Activated T-cell treated with anti-CD3 and anti-CD28 coated beads for 4 hours (primary cell): ENCODE measurements at places on chromosomes 11 and 22.
A peak's percentile ranks its signal among the peaks of the same experiment; 100 is the strongest.

GRCh38 chr11:66479394-66480116, 679 bp upstream of the DPP3 start:
- no peak for DNase-seq

GRCh38 chr22:39514373-39514973, 5.9 kb upstream of the ATF4 start:
- DNase-seq = peak; percentile 47

DNA sequence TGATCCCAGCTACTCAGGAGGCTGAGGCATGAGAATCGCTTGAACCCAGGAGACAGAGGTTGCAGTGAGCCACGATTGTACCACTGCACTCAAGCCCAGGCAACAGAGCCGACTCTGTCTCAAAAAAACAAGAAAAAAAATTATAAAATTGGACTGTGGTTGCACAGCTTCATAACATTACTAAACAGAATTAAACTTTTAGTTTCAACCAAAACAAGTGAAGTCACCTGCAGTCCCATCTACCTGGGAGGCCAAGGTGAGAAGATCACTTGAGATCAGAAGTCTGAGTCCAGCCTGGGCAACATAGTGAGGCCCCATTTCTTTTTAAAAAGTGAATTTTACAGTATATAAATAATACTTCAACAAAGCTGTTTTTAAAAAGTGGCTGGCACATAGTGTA, 47.8 kb upstream of the CD5 start:
- DNase-seq = no peak

- no peak for DNase-seq
These were observed 51.0 kb downstream of the CTNND1 start for GRCh38 chr11:57812634-57813033.

DNA sequence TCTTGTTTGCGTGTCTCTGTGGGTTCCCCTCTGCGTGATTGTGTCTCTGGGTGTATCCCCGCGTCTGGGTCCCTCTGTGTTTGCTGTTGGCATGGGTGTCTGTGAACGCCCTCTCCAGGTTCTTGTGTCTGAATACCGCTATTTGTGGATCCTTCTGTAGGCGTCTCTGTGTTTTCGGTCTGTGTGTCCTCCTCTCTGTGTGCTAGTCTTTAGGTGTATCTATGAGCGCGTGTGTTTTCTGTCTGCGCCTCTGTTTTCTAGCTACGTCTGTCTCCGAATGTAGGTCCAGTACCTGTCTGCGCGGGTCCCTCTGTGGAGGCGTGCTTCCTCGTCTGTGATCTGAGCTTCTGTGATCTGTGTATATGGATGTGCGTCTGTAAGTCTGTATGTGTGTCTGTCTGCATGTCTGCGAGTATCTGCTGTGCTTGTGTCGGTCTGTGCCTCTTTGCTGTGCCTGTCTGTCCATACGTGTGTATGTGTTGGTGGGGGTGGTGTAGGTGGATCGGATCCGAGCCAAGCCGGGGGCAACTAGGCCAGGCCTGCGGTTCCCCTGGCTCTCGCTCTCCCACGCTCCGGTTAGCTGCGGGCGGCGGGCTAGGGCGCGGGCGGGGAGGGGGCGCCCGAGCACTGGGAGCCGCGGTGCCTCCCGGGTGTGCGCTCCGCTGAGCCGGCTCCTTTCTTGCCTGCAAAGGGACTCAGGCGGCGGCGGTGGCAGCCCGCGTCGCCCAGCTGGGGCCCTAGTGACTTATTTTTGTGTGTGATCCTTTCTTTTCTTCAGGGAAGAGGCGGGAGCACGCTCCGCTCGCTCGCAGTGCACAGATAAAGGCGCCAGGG, 105.3 kb upstream of the E2F8 start:
- no peak for DNase-seq

DNA sequence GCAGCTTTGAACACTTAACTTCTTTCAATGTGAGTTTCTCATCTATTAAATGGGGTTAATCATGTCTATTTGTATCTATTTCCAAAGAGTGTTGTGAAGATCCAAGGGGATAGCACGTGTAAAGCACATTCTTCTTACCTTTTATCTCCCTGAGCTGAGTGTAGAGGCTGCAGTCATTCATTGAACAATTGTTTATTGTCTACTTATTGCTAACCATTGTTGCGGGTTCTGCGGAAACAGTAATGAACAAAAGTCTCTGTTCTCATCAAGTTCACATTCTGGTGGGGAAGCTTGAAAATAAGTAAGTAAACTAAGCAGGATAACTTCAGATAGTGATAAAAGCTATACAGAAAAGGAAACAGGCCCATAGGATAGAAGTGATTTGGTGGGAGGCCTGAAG, 27.4 kb upstream of the PLET1 start:
- DNase-seq = no peak

DNA sequence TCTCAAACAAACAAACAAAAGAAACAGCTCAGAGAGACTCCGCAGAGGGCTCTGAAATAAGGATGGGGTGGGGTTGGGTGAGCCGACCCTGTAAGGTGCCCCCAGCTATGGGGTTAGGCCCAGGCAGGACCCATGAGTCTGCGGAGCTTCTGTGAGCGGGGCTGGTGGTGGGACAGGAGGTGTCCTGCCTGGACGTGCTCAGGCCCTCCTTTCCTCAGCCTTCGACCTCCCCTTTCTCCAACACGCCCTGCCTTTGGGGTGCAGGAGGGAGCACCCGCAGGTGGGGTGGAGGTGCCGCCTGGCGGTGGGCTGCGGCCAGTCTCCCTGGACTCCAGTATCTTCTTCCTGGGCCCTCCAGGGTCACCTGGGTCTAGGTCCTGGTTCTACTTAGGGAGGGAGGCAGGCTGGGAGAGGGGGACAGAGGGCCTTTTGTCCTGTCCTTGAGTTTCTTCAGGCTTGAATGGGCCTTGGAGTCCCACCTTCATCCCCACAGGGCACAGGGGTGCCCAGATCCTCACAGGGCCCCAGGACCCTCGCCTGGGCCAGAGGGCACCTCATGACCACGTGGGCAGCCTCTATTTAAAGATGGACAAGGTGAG, 12.3 kb downstream of the PRR33 start:
- DNase-seq = no peak

GRCh38 chr22:45335854-45336522, 26.3 kb downstream of the FAM118A start:
- DNase-seq = no peak

- DNase-seq = no peak
These were observed 3.1 kb downstream of the C11orf97 start for GRCh38 chr11:94515398-94515797.

- no peak for DNase-seq
These were observed 182.4 kb upstream of the LARGE1 start for GRCh38 chr22:34102633-34103032.

GRCh38 chr11:106961518-106961917, 56.8 kb downstream of the GUCY1A2 start:
- no peak for DNase-seq

GRCh38 chr22:50734986-50735738, 2.8 kb upstream of the ACR start:
- no peak for DNase-seq

- no peak for DNase-seq
These were observed 5.8 kb downstream of the UBASH3B start for GRCh38 chr11:122661182-122661945.

DNA sequence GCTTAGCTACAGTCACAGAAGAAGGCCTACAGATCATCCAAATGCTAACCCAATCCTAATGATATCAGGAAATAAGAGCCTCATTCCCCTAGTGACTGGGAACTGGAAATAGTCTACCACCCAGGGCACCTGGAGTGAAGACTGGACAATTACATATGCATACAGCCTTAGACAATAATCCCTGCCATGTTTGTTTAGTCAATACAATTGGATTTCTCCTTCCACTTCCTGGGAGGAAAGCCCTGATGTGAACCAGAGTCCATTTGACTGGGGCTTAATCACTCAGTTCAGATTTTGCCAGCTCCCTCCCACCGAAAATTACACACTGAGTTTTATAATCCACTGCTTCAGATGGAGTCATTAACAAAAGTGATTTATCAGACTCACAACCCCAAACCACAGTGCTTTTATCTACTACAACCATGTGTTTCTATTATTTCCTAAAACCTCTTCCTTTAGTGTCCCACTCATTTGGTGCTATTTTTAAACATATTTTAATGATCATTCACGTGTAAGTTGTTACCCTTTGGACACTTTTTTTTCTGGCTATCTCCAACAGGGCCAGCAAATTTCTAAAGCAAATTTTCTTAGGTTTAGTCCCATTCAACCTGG, 29.9 kb downstream of the CWF19L2 start:
- no peak for DNase-seq

DNA sequence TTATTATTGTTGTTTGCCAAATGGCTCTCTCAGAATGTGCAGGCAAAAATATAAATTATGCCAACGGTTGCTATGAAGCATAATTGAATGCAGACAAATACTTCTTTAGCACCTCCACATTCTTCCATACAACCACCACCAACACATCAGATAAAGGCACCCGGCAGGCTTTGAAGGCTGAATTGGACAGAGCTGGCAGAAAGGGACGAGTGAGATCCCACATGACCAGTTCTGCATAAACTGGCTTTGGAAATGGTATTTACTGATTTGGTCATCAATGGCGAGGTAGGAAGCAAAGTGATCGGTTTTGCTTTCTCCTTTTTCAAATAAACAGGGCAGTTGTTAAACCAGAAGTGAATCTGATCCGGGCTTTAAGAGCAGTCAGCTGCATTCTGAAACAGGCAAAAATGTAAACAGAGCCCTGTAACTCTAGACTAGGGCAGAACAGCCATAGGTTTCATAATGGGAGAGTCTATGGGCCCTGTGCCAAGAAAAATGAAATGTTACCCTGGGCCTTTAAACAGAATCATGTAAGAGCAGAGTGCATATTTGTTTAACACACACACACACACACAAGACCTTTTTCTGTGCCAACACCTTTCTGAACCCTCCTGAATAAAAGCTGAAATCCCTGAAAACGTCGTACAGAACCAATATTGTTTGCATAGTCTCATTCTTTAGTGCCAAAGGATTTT, 97.7 kb downstream of the MPPED2 start:
- no peak for DNase-seq

GRCh38 chr22:29706486-29706885, 13.3 kb upstream of the CABP7 start:
- no peak for DNase-seq

- no peak for DNase-seq
These were observed 88.9 kb upstream of the CLNS1A start for GRCh38 chr11:77726524-77726923.

DNA sequence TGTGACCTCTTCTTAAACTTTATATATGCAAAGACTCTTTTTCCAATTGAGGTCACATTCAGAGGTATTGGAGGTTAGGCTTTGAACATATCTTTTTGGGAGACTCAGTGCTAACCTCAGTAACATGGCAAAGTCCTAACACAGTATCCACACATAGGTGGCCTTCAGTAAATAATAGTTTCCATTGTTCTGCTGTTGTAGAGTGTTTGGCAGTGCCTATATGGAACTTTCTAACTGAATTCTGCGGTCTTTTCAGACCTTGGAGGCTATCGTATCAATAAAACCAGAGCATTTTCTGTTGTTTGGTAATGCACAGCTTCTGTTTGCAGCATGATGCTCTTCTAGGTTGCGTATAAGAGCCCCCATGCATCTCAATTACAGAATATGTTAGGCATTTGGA, 47.0 kb downstream of the LDLRAD3 start:
- DNase-seq = no peak

DNA sequence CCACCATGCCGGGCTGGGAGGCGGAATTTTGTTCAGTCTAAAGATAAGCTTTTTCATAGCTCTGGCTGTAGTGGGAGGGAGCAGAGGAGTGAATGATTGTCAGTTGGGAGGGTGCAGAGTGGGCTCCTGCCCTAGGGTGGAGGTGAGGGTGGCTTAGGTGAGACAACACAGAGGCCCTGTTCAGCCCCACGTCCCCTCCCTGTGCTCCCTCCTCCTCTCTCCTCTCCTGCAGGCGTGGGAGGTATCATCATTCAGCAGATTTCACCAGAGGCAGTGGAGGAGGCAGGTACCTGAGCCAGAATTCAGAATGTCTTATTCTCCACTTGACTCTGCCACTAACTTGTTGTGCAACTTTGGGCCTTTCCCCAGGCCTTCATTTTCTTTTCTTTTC, 1.7 kb upstream of the THRSP start:
- no peak for DNase-seq

DNA sequence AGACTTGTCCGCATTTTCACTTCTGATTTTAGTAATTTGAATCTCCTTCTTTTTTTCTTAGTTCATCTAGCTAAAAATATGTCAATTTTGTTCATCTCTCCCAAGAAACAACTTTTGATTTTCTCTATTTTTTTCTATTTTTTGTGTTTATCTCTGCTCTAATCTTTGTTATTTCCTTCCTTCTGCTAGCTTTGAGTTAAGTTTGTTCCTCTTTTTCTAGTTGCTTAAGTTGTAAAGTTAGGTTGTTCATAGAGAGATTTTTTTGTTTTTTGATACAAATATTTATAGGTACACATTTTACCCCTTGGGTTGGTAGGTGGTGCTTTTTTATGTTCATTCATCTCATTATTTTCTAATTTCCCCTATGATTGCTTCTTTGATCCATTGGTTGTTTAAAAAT, 22.1 kb upstream of the XKR3 start:
- no peak for DNase-seq

DNA sequence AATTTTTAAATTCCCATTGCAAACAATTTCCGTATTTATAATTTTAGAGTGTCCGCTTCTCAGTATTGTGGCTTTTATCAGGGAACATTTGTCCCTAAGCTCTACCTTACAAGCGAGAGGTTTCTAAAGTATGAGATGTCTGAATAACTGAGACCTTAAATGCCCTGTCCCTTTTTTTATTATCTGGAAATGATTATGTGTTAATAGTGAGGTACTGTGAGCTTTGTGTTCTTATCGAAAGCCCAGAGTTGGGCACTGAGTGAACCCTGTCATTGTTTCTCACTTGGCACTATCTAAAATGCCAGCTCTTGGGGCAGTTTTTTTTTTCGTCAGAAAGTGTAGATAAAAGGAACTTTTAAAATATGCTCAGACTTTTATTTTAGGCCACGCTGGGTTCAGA, 9.5 kb downstream of the CTTN start:
- no peak for DNase-seq

GRCh38 chr11:124898263-124898680, 607 bp upstream of the ROBO4 start:
- no peak for DNase-seq

DNA sequence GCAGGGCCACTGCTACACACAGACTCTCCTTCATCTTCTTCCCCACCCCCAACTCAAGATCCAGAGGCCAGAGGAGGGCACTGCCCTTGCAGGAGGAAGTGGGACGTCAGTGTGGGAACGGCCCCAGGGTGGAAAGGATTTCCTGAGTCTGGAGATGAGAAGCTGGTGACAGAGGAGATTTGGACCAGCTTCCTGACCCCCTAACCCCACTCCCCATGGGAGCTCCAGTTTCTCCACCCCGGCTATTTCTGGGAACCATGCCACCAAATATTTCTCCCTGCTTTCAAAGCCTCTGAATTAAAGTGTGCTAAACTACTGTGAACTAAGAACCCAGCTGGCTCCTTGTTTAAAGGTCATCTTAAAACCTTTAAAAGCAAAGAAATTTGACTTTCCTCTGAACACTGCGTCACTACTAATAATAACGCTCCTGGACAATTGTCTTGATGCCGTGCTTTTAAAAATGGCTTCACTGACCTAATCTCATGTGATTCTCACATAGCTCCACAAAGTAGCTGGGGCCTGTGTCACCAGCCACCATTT, 46.6 kb downstream of the CWC15 start:
- DNase-seq = no peak

GRCh38 chr11:1852271-1852876, 510 bp upstream of the LSP1 start:
- no peak for DNase-seq

- no peak for DNase-seq
These were observed 500.6 kb downstream of the NTM start for GRCh38 chr11:131871006-131871405.
